ENCODE measurements at places on chromosomes 12 and 14.

GRCh38 chr12:32894566-32894965, 2.0 kb downstream of the PKP2 start:
- no peak for DNase-seq

DNA sequence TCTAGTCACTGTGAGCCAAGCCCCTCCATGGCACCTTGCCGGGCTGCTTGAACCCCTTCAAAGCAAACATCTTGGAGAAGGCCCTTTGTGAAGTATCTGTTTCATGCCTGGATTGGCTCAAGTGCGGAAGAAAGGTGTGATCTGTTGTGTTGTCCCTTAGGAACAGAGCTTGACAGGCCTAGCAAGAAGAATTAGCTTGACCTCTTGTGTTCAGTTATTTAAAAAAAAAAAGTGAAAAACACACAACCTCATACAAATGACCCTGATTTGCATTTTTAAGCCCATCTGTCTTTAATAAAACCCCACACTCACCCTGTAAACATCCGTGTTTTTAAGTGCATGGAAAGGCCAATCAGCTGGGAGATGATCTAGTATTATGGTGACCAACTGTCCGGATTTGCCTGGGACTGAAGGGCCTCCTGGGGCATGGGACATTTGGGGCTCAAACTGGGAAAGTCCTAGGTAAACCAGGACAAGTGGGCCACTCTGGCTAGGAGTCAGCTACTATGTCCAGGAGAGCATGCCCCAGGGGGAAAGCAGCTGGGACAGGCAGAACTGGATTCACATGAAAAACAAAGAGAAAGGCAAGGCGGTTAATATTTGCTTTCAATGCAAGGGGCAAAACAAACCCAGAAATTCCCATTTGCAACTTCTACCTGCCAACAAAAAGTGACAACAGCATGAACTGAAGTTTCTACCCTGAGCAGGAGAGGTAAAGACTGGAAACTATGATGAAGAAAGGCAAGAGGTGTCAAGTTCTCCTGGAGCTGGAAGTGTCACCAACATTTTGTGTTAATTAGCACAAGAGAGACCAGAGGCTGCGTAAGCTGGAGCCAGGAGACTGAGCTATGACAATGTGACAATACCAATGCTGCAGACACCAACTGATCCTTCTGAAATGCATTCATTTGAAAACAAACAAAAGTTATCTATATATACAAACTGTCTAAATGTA, 78.6 kb downstream of the CLMN start:
- no peak for DNase-seq

DNA sequence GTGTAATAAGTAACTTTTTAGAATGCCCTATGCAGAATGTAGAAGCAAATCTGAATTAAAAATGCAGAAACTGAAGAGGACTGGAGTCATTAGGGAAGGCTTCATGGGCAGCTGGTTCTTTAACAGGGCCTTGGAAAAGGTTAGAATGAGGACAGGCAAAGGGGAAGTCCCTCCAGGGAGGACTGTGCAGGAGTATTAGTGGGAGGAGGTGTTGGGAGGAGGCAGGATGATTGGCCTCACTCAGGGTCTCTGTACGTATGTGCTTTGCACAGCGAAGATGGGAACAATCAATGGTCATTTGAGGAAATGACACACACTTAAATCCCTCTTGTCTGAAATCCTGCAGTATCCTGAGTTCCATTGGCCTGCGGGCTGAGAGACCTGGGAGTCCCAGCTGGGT, 119.7 kb downstream of the PTCSC3 start:
- DNase-seq: no peak

DNA sequence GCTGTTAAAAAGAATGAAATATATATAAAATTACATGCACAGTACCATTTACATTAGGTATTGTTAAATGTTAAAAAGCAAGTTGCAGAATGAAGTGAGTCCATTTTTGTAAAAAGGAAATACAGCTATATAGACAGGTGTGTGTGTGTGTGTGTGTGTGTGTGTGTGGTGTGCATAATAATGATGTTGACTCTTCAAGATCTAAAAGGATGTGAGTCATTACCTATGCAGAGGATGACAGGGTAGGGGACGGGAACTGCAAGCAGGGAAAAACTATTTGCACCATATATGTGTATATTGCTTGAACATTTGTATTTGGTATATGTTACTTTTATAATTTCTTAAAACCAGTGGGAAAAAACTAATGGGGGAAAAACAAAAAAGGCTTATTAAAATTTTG, 3.1 kb downstream of the C14orf39 start:
- DNase-seq: no peak
